Regular cardiac myocyte (primary cell): ENCODE measurements at places on chromosomes 1 and 21. TPM values are rescaled to one million over a fixed set of nuclear protein-coding genes. Genes with fewer than 3 reads are reported as not detected.

CCDC30 gene
- total RNA-seq = 0.96 and 1.4 TPM in 2 replicates

PEAR1 gene
- total RNA-seq = 4.5 and 9.2 TPM in 2 replicates

KCNJ6 gene
- under 0.01 and 0.56 TPM in 2 replicates for total RNA-seq

KRTAP7-1 gene
- total RNA-seq = not detected in 2 replicates

SPRR2G gene
- not detected in 2 replicates for total RNA-seq

PODN gene
- total RNA-seq = 5.6 and 22.3 TPM in 2 replicates

FAM78B gene
- under 0.01 and 0.28 TPM in 2 replicates for total RNA-seq

AXDND1 gene
- 1.1 and 1.2 TPM in 2 replicates for total RNA-seq

BRINP2 gene
- total RNA-seq = under 0.01 TPM in 1 of 2 replicates, not detected in the other

WDR64 gene
- not detected in 2 replicates for total RNA-seq

F3 gene
- total RNA-seq = 6.7 and 51.6 TPM in 2 replicates

SLC22A15 gene
- 1.3 and 10.1 TPM in 2 replicates for total RNA-seq

NEK2 gene
- 6.8 and 43.3 TPM in 2 replicates for total RNA-seq

MAB21L3 gene
- total RNA-seq = under 0.01 and 0.28 TPM in 2 replicates

FAM177B gene
- not detected in 2 replicates for total RNA-seq

RFX5 gene
- 33.9 and 47.4 TPM in 2 replicates for total RNA-seq

CD84 gene
- not detected in 2 replicates for total RNA-seq
